AG04450 (cell line): ENCODE measurements at places on chromosomes 12 and 14. TPM values are rescaled to one million over a fixed set of nuclear protein-coding genes. Genes with fewer than 3 reads are reported as not detected.

KRT2 gene
- not detected in 2 replicates for polyA plus RNA-seq

GALNT4 gene
- polyA plus RNA-seq = 5.3 and 7.3 TPM in 2 replicates

TNFRSF1A gene
- polyA plus RNA-seq = 231 and 255 TPM in 2 replicates

ABCC9 gene
- polyA plus RNA-seq = 2.0 and 2.7 TPM in 2 replicates

TGFB3 gene
- polyA plus RNA-seq = 3.3 and 3.6 TPM in 2 replicates

VCPKMT gene
- polyA plus RNA-seq = 5.1 and 7.7 TPM in 2 replicates

OSGEP gene
- polyA plus RNA-seq = 23.6 and 29.2 TPM in 2 replicates

CEBPE gene
- not detected in 2 replicates for polyA plus RNA-seq

CTSG gene
- not detected in 2 replicates for polyA plus RNA-seq

GRCh38 chr12:30794591-30795409, 40.0 kb upstream of the CAPRIN2 start:
- no peak for DNase-seq

DNA sequence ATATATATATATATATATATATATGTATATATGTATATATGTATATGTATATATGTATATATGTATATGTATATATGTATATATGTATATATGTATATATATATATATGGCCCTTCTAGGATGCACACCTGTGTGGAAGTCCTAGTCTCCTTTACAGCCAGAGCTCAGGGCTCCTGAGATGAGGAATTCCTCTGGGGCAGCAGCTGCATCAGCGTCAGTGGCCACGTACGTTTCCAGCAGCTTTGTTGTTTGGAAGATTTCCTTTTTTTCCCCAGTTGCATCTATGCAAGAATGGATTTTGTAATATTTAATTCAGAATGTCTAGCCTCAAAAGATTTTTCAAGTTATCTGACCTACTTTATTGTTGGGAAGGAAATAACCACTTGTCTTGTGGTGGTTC, 68.6 kb downstream of the TNFAIP2 start:
- DNase-seq = no peak

DNA sequence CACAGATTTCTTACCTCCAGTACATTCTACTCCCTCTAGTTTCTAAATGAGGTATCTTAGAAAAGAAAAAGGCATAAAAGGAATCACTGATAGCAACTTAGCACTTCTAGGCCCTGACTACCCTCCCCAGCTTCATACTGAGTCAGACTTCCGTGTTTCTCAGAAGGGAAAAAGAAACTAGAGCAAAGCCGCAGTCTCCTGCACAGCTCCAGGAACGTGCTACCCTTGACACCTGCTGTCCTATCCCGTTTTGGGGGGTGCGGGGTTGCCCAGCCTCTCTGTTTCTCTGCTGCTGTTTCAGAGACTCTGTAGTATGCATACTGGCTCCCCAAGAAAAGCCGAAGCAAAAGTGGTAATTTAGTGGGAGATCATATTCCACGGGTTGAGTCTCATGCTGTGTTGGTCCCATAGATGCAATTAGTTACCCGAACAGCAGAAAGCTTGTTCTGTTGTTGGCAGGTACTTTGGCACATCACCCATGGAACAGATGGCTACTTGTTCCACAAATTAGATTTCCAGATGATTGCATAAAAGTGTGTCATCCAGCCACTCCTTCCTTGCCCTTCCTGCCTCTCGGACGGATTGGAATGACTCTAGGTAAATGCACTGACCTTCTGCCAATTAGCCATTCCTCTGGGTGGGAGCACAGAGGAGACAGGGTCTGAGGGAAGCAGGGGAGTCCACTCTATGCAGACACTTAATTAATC, 438.1 kb downstream of the FUT8 start:
- DNase-seq = no peak

- no peak for DNase-seq
Measured at GRCh38 chr12:50104417-50105366, 884 bp downstream of the GPD1 start.

- DNase-seq = peak; percentile 41
Measured at GRCh38 chr12:16385782-16386646, 38.6 kb downstream of the MGST1 start.

DNA sequence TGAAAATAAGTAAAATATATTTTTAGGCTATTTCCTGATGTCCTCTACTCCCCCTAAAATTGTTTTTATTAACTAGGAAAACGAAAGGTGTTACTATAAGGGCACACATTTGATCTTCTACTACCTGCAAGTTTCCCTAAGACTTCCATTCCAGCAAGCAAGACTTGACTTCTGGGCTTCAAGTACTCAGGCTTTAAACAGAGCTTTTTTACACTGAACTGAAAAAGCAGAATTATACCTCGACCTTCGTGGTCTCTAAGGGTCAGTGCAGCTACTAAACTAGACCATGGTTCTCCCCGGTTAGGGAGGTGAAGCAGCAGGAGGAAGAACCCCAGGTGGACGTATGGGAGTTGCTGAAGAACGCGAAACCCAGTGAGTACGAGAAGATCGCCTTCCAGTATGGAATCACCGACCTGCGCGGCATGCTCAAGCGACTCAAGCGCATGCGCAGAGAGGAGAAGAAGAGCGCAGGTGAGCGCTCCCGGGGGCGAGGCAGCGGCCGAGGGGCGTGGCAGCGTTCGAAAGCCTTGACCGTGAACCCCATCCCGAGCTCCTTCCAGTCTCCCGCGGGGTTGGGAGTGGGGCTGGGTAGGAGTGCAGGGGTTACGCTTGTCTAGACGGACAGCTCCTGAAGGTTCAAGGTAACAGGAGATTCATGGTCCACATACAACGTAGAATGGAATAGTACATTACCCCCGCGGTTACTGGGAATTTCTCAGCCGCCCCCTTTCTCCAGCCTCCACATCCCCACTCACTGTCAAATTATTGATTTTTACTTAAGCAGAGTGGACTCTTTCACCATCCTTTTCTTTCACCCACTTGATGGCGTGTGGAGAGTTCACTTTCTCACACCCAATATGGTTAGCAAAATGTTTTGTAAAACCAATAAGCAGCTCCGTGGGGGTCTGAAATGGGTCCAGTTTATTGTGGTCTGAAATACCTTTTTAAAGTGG, 47.6 kb downstream of the MYBPC1 start:
- no peak for DNase-seq

- no peak for DNase-seq
Measured at GRCh38 chr12:130573235-130573634, 142.9 kb downstream of the RIMBP2 start.

- peak; percentile 26 for DNase-seq
Measured at GRCh38 chr14:72291908-72292688, 359.9 kb downstream of the RGS6 start.

- DNase-seq = no peak
Measured at GRCh38 chr12:10612984-10613348, 443 bp downstream of the MAGOHB start.

DNA sequence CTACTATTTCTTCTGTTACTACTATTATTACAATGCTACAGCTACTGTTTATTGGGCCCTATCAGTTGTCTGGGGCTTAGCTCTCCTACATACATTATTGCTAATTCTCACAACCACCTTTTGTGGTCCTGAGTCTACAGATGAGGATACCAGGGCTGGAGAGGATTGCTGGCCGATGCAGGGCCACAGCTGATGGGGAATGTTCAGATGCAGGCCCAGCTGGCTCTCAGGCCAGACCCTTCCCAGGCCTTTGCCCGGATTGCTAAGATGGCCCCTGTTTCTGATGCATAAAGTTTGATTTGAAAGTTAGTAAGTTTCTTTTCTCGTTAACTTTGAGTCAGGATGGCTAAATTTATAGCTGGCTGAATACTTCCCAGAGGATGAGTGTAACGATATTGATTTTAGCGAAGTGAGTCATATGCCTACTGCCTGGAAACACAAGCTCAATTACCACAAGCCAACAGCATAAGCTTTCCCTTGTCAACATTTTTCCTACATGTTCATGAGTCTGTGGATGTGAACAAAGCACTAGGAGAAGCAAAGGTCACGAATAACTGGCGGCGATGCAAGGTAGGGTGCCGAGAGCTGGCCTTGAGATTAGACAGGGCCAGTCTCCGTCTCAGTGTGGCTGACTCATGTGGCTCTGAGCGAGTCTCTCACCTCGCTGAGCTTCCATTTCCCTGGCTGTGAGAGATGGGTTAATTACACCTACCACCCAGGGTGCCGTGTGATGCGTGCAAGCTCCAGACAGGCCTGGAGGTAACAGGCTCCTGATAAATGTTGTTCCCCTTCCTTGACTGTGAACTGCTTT, 111.0 kb downstream of the BEGAIN start:
- DNase-seq = peak; percentile 76

DNA sequence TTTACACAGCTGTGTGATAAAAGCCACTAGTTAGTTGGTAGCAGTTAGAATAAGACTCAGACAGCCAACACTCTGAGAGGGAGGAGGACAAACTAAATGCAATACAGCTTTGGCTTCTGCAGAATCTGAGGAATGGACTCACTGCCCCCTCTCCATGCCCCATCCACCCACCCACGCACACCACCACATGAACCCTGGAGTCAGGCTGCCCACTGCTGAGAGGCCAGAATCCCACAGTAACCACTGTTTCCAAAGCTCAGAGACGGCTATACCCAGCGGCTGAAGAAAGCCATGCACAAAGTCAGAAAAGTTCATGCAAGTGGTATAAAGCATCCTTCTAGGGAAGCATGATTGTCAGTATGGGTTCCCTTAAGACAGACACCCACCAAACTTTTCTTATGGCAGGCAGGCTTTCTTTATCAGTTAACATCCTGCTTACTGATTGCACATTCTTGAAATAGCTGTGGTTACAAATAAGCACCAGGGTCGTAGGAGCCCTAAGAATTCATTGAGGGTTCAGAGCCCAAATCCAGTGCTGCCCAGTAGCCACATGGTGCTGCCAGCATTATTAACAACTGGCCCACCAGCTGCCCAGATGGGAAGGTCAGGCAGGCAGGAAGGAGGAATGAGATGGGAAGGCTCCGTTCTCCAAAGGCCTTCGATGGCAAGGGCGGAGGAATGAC, 61.5 kb downstream of the NT5DC3 start:
- DNase-seq = no peak

GRCh38 chr14:58002618-58003017, 136.7 kb upstream of the SLC35F4 start:
- no peak for DNase-seq

GRCh38 chr12:53948650-53949593, 5.8 kb upstream of the HOXC12 start:
- no peak for DNase-seq

DNA sequence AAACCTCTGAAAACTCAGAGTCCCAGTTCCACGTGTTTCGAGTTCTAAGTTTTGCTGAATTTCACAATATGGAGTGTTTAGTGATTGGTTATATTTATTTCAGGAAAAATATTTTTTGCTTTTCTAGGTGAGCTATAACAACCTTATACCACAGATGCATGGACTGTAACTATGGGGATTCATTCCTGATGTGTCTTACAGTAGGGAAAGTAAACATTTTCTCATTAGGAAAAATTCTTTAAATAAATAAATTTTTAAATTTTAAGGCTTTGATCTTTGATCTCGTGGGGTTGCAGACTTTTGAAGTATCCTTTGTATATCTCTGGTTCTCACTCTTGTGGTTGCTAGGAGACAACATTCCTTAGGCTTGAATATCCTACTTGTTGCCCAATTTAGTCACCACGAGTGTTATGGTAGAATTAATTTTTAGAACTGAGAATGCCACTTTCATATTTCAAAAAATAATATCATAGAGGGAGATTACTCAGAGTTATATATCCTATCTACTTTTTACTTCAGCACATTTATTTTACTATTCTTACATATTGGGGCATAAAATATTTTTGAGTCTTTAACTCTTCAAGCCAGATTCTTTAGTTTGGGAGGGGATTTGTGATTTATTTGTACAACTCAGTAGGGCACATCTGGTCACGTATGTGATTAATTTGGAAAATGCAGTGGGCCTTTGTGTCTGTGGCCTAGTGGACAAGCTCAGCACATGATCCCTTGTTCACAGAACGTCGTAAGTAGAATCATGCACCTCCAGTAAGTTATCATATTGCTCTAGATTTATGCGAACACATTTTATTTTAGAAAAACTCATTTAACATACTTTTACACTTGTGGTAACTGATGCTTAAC, 224.0 kb downstream of the TTC6 start:
- DNase-seq = no peak

DNA sequence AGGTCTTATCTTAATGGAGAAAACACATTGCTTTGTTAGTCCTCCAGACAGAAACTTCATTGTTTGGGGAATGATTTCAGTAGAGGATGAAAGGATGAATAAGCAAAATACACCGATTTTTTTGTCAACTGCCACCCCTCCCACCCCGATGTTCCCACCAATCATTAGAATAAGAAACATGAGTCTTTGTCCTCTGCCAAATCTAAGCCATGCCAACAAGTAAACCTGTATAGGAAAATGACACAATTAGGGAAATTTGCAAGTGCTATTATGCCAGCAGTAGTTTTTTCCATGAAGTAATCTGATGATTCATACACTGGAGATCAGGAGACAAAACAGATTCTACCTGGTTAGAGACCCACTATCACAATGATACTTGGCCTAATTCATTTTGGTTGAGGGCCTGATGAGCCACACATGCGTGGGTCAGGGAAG, 35.9 kb downstream of the FLRT2 start:
- no peak for DNase-seq

DNA sequence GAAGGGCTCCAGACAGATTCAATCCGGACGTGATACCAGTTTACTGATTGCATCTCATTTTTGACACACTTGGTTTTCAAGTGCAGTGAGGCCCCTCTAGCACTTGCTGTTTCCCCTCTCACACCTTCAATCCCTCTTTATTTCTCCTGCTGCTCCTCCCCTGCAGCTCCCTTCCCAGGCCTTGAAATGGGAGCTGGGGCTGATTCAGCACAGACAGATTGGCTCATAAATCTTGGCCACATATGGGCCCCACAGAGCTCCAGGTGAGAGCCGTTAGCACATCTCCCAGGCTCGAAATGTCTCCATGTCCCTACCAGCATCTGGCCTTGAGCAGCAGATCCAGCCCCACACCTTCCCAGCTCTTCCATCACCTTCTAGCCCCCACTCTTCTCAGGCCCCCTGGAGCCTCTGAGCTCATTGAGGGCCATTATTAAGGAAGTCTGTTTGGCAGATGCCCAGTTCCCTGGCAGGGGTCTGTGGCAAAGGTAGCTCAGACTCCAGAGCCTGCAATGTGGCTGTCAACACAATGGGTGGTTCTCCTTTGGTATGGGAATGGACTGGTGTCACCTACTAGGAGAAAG, 220.3 kb upstream of the FKBP4 start:
- no peak for DNase-seq

- no peak for DNase-seq
Measured at GRCh38 chr14:63992858-63993257, 140.1 kb downstream of the SYNE2 start.

- no peak for DNase-seq
Measured at GRCh38 chr14:71970272-71970671, 38.0 kb downstream of the RGS6 start.

GRCh38 chr14:78254911-78255461, 84.8 kb downstream of the NRXN3 start:
- DNase-seq = no peak
